ENCODE measurements at places on chromosomes 6 and 20.
A peak's percentile ranks its signal among the peaks of the same experiment; 100 is the strongest.

DNA sequence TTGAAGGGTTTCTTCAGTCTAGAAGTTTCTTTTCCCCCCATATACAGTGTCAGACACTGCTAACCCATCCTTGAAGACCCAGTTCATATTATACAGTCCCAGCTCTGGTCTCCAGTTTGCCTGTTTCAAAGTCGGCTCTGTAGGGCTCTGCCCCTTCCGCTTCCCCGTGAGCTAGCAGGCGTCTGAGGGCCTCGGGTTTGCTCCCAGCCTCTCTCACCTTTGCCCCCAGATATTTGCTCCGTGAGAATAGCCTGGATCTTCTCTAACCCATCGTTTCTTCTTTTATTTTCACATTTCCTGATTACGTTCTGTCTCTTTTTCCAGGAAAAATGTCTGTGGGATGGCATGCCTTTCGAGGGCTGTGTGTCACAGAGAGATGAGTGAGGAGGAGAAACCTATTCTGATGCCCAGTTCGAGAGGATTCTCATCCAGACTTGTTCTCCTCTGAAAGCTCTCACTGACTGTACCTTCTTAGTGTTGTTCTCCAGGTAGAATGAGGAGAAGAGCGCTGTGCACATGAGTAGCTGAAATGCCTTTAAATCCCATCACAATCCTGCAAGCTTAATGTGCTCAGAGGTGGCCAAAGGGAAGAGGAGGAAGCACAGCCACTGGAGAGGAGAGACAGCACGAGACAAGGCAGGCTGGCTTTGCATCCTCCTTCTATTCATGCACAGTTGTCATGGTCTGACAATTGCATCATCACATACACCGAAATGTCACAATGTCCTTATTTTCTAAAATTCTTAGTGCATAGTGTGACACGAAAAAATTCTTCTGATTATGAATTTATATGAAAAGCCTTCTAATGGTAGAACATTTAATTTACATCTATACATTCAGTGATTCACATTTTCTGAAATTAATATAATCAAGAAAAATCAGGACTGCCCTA, 171.1 kb downstream of the FOXA2 start:
- no peak for DNase-seq

DNA sequence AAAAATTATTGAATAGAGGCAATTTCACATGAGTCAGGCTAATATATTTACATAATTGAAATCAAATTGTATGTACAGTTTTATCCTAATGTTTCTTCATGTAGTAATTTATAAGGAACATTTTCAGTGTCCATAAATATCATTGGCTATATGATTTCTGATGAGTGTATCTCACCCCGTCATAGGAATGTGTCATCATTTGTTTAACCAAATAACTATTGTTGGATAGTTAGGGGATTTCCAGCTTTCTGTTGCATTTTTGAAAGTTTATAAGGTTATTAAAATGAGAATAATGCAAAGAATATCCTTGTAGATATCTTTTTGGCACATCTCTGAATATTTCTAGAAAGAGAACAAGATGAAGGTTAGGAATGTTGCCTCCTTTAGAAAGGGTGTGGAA, 39.0 kb downstream of the SYTL3 start:
- DNase-seq, result no peak

GRCh38 chr20:15319439-15319838, 982.0 kb upstream of the FLRT3 start:
- no peak for DNase-seq

DNA sequence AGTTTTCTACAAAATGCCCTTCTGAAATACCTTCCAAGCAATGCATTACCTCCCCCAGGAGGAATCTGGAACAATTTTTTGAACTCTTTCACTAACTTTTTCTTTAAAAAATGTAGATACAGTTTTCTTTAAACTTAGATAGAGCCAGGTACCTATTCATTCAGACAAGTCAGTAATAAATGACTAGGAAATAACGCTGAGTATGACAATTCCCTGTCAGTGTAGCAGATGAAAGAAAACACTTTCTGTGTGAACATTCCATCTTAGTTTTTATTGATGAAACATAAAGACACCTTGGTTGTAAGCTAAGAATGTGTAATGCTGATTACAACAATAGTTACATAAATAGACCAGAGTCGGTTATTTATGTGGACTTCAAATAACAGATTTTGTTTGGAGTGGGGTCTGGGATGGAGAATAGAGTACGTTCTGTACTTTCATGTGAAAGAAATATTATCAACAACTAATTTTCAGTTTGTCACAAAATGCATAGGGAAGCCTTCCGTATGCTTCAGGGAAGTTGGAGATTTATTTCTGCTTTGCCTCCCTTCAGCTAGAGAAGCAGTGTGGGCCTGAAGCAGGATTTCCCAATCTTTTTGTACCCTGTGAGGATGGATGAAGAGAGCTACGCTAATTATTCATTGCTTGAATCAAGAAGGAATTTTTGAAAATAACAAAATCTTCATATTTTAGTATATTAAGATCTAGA, 19.2 kb upstream of the QKI start:
- no peak for DNase-seq

GRCh38 chr20:34876406-34877282, at the start of gene ACSS2:
ACSS2 (plus strand) TSS chr20:34876612; CDS start chr20:34876646, 34 bp downstream.
- DNase-seq, result peak; percentile 89

DNA sequence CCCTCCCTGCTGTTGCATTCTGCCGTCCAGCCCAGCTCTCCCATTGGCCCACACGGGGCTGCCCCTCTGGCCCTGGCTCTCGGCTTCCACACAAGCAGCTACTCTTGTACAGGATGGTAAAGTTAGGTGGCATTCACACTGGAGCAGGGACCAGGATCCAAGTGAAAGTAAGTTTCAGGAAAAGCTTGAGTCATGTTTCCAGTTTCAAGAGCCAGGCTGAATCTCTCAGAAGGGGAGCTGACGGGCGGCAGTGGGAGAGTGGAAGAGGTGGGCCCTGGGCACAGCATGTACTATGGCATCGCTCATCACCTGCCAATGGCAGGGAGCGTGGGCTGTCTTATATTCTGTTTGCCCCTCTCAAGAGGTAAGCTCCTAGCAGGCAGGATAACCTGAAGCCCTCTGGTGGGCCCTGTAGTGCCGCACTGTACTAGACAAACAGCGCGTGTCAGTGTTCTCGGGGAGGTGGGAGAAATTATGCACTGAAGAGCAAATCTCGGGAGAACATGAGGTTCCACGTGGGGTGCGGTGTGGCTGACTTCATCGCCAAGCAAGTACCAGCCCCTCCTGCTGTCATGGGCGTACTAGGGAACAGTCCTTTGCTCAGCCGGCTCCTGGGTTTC, 241.5 kb downstream of the NRN1 start:
- DNase-seq, result no peak

GRCh38 chr6:15519681-15520080, 143.1 kb downstream of the DTNBP1 start:
- DNase-seq, result no peak

DNA sequence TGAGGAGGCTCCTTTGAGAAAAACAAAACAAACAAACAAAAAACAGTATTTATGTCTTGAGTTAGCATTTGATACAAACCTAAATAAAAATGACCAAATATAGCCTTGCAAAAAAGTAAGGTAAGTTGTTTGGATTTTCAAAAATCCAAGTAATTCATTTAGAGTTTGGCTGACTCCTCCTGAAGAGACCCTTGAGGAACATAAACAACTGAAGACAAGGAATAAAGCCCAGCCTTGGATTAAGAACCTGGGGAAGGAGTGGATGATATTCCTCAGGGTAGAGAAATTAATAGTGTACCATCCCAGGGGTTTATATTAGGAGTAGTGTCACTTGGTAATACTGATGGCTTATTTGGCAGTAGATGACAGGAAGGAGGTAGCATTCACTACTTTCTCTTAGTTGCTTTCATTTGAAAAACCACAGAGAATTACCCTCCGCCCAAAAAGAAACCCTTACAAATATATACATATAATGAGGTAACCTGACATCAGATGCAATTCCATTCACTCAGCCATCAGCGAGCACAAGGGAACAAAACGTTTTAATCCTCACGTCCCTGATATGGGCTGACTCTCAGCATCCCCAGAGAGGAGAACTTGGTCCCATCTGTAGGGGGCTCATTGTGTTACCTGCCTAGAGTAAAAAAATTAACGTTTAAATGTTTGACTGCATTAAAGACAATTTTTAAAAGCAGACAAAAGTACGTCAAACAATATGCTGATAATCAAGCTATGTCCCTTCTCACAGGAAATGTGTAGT, 57.0 kb downstream of the SOBP start:
- DNase-seq, result no peak

DNA sequence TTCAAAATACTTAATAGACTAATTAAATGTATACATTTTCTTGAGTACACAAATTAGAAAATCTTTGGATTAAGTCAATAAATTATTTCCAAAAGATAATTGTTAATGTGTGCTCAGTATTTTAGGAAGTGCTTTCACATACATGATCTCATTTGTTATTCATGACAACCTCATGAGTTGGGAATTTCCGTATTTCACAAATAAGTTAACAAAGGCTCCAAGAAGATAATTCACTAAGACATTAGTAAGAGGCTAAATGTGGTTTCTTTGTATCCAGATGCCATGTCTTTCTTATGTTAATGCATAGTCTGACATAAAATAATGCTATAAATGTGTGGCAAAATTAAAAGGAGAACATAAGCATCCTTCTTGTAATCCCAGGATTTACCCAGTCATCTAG, 79.5 kb upstream of the TCF21 start:
- DNase-seq, result no peak

- peak; percentile 21 for DNase-seq
Observed at GRCh38 chr6:6724539-6725467, 136.3 kb downstream of the LY86 start.

DNA sequence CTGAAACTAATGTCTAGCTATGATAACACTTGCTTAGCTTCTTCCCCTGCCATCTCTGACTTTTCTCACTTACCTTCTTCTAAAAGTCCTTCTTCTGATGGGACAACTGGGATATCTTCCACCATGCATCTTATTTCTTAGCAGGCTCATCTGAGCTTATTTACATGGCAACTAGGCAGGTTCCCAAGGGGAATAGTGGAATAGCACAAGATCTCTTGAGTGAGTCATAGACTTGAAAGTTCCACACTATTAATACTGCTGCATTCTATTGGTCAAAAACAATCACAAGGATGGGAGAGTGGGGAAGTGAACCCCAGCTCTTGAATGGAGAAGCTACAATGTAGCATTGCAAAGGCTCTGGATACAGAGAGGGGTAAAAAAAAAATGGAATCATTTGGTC, 142.1 kb downstream of the HAO1 start:
- no peak for DNase-seq

GRCh38 chr6:129498950-129499842, 210.8 kb downstream of the ARHGAP18 start:
- DNase-seq, result no peak

GRCh38 chr6:111738156-111738555, 132.5 kb upstream of the TRAF3IP2 start:
- no peak for DNase-seq

DNA sequence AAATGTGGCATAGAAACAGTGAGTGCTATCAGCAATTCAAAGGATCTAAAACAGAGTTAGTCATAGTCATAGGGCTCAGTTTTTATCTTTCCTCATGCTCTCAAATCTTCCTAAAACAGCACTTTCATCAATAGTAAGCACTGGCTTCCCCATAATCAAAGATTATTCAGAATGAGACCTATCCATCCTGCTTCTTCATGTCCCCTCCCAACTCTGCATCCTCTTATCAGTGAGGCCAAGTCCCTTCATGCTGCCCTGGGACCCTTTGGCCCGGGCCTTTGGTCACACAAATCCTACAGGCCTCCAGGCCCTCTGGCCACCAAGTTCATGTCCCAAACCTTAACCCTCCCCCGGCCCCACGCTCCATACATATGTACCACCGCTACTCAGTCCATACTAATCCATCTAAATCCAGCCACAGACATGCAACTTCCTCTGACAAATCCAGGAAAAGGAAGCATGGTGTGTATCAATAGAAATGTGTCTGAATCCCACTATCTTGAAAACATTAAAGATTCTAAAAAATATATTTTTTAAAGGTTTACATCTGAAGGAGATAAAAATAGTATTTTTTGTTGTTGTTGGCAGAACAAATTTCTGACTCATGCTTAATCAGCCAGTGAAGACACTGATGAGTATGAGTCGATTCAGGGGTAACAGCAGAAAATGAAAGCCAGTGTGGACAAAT, 143.5 kb downstream of the PDE7B start:
- no peak for DNase-seq

GRCh38 chr6:167291623-167292300, 647 bp downstream of the UNC93A start:
- no peak for DNase-seq

- no peak for DNase-seq
Observed at GRCh38 chr20:20699144-20699543, 13.3 kb downstream of the RALGAPA2 start.

- DNase-seq, result no peak
Observed at GRCh38 chr6:153138930-153139329, 7.8 kb upstream of the RGS17 start.

GRCh38 chr6:4287811-4288244, 152.5 kb upstream of the ECI2 start:
- no peak for DNase-seq

GRCh38 chr6:38555606-38556005, 84.1 kb downstream of the BTBD9 start:
- DNase-seq, result no peak

- DNase-seq, result no peak
Observed at GRCh38 chr6:31114541-31114878, at the start of gene PSORS1C1. PSORS1C1 (plus strand) TSS chr6:31114800; CDS start chr6:31129633, 14,833 bp downstream.

GRCh38 chr6:39646751-39647420, 78.3 kb downstream of the KIF6 start:
- DNase-seq, result no peak

DNA sequence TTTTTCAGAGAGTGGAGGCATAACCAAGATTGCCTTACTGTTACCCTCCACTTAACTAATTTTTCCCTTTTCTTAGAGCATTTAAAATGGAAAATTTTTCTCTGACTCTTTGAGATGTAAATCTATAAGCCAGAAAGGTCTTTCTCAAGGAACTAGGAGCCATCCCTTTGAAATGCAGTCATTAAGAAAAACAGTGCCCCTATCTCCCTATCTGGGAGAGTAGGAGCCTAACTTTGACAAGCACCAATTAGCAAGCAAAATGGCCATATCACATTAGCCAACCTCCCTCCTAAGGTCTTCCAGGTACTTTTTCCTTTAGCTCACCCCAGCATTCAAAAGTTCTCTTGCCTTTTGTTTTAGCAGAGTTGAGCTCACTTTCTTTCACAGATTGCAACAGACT, 570.5 kb downstream of the EPHA7 start:
- no peak for DNase-seq

Data from activated CD4-positive, CD25-positive, alpha-beta regulatory T cell (primary cell).